ENCODE measurements at places on chromosomes 5 and 9.

DNA sequence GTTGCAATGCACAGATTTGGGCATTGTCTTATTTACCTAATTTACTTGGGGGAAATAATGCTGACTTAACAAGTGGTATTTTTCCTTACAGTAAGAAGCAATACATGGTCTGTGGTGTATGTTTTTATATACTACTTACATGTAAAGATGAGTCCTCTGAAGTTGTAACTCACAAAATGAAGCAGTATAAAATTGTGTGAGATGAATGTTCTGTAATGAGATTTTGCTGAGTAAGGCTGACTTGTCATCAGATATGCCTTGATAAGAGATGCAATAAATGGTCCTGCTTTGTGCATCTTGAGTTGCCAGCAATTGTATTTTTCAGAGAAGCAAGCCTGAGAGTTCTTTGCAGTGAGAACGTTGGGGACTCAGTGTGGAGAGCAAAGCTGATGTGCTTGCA is 92.2 kb upstream of the GNAQ start:
- no peak for DNase-seq

- no peak for DNase-seq
Measured at GRCh38 chr5:93635991-93636390, 53.0 kb downstream of the NR2F1 start.

DNA sequence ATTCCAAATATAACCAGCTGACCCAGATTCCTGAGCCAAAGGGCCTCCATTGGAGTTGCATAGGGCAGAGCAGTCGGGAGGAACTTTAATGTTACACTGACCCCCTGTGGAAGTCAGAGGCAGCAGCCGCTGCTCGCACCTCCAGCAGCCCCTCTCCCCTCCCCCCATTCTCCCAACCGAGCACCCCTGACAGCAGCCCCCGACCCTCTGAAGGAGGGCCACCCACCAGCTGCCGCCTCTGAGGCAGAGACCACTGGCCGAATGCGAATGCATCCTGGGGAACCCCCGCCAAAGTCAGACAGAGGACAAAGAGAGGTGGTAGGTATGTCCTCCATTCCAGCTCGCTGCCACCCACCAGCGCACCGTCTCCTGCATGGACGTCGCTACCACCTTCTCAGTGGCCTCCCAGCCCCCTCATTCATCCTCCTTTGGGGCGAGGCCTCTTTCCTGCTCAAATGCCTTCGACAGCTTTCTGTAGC is 231.0 kb downstream of the CDK5RAP2 start:
- no peak for DNase-seq

GRCh38 chr9:3398232-3398648 is 127.6 kb downstream of the RFX3 start:
- no peak for DNase-seq

DNA sequence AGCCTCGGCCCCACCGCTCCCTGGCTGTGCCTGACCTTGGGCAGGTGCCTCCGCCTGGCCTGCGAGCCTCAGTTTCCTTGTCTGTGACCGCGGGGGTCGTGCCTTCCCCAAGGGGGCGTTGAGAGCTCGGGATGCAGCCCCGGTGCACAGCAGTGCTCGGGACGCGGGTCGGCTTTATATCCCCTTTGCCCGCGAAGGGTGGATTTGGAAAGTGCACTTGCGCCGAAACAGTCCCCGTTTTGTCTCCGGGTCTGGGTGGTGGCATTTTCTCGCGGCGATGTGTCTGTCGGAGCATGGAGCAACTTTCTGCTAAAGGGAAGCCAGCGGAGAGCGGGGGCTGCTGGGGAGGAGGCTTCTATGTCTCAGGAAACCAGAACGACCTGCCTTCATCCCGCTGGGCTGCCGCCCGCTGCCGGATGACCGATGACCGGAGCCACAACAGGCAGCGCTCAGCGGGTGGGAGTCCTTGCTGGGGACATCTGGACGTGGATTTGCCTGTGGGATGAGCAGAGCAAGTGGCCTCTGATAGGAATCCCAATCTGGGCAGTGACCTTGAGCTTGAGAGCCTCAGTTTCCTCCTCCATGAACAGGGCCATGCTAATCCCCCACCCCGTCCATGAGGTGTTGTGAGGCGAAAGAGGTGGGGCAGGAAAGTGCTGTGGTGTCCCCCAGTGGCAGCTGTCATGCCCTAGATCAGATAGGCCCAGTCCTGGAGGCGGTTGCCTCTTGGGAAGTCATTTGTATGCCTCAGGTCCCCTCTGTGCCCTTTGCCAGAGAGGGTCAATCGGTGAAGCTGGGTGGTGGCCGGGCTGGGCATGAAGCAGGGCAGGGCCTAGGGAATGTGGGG is 651 bp downstream of the HRH2 start:
- DNase-seq = no peak
